Left renal pelvis (tissue), 4 donors: ENCODE measurements at places on chromosomes 12 and 14.

GRCh38 chr14:99408286-99408970 is 72.2 kb downstream of the SETD3 start:
- no peak for DNase-seq

DNA sequence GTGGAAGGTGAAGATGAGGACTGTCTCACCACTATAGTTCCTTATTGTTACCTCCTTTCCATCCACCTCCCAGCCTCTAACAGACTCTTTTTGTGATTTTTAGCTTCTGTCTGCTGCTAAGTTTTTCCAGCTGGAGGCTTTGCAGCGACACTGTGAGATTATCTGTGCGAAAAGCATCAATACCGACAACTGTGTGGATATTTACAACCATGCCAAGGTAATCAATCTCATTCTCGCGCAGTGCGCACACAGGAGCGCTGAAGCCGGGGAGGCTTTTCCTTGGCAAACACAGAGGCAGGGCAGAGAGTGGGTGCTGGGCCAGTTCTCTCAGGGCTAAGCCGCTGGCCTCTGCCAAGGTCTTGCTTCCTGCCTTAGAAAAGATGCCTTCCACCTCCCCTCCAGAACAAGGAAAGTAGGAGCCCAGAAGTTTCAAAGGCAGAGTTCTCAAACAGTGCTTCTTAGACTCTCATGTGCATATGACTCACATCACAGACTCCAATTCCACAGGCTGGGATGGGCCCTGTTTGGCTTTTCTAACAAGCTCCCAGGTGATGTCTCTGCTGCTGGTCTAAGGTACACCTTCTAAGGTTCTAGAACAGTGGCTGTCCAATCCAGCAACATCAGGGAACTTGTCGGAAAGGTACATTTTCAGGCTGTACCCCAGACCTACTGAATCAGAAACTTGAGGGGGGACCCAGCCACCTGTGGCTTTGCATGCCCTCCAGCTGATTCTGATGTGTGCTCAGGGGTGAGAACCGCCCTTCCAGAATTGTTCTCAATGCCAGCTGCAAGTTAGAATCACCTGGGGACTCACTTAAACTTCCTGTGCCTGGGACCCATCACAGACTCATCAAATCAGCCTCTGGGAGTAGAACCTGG is 33.8 kb upstream of the PWP1 start:
- DNase-seq: no peak

GRCh38 chr14:102898298-102898697 is 24.2 kb upstream of the AMN start:
- DNase-seq: no peak

- DNase-seq: no peak
Measured at GRCh38 chr14:87059060-87059839, 933.7 kb downstream of the GALC start.

GRCh38 chr12:9273276-9273675 is 65.1 kb upstream of the PZP start:
- no peak for DNase-seq

DNA sequence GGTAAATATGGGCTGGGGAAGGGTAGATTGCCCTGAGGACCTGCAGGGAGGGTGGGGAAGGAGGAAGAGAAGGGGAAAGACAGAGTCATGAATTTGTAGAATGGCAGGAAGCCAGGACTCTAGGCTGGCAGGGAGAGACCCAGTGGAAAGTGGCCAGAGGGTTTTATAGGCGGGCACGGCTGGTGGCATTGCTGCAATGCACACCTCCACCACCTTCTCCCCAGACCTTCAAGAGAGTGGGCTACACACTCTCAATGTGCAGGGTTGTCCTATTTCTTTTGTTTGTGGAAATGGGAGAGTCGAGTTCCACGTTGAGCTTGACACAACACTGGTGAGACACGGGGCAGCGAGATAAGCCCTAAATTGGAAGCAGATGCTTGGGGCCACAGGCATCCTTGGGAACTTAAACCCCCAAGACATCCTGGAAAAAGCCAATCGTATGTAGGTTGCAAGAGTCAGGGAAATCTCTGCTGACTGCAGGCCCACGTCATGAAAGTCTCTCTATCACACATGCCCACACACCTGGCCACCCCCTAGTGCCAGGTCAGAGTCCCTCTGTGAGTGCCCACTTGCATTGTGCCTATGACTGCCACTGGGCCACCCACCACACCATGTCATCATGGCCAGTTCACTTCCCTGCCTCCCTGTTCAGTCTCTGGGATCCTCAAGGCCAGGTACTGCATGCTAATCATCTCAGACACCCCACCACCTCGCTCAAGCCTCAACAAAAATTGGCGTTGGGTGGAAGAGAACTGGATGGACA is 38.0 kb upstream of the BDKRB2 start:
- no peak for DNase-seq

DNA sequence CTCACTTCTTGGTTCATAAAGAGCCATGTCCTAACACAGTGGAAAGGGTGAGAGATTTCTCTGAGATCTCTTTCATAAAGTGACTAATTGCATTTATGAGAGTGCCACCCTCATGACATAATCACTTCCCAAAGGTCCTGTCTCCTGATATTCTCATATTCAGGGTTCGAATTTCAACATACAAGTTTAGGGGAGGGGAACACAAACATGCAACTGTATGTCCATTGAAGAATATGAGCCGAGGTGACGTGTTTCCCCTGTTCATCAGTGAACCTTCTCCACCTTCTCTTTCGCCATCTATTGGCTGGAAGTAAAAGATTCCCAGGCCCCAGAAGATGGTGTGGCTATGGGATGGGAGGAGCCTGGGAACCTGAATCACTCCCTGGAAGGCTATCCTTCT is 354.2 kb upstream of the ATP2B1 start:
- no peak for DNase-seq

DNA sequence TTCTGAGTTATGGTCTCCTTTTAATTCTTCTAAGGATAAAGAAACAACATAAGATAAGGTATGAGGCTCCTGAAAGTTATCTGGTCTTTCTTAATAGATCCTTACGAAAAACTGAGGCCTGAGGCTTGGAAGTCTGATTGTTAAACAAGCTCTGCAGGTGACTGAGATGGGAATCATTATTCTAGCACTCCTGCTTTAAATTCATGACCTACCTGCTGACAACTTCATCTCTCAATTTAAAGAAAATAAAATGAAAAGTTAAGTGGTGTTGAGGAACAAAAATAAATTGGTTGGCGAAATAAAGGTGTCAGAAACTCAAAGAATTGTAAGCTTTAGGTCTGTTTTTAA is 80.1 kb downstream of the FAR2 start:
- no peak for DNase-seq

DNA sequence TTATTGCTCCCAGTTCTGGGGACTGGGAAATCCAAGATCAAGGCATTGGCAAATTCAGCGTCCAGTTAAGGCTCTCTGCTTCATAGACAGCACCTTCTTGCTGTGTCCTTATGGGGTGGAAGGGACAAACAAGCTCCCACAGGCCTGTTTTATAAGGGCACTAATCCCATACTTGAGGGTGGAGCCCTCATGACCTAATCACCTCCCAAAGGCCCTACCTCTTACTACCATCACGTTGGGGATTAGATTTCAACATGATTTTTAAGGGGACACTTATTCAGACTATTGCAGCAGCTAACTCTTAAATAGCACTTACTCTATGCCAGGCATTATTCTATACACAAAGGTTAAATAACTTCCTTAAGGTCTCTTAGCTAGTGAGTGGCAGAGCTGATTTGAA is 17.3 kb downstream of the TOGARAM1 start:
- no peak for DNase-seq

DNA sequence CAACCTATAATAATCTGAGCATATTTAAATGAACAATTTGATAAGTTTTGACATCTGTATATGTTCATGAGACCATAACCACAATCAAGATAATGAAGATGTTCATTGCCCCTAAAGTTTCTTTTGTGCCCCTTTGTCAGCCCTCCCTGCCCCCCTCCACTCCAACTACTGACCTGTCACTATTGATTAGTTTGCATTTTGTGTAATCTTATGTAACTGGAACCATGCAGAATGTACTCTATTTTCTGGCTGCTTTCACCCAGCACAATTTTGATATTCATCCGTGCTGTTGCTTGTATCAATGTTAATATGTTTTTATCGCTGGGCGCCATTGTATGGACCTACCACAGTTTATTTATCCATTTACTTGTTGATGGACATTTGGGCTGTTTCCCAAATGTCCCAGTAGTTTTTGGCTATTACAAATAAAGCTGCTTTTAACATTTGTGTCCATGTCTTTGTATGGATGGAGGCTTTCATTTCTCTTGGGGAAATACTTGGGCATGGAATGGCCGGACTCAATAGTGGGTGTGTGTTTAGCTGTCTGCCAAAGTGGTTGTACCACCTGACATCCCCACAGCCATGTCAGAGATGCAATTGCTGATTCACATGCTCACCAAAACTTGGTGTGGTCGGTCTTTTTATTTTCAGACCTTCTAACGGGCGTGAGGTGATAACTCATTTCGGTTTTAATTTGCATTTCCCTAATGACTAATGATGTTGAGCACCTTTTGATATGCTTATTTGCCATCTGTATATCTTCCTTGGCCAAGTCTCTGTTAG is 38.9 kb downstream of the EML1 start:
- no peak for DNase-seq

DNA sequence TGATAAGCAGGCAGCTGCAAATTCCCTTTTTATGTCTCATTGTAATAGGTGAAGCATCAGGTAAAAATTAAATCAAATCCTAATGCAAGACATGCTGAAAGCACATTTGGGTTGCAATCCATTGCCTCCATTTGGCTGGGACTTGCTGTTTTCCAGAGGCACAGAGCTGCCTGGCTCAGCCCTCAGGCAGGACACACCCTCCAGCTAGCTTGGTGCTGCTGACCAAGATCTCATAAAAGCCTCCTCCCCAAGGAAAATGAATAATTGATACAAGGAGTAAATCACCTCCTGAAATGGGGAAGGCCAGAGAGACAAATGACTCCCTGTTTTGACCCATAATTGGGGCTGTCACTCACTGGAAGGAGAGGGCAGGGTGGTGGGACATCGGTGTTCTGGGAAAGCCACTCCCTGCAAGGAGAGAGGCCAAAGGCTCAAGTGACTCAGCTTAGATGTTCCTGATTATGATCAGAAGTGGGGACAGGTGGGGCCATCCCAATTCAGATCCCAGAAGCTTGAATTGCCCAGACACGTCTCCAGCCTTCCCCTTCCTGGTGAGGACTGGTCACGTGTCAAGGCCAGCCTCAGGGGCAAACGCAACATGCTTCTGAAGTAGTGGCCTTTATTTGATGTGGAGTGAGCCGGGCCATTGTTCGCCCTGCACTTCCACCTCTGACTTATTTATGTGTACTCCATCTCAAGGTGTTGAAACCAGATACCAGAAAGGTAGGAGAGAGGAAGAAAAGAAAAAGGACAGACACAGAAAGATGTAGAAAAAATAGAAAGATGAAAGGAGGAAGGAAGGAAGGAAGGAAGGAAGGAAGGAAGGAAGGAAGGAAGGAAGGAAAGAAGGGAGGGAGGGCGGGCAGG is 773.7 kb downstream of the BCL11B start:
- no peak for DNase-seq

- no peak for DNase-seq
Measured at GRCh38 chr12:26988703-26989102, 25.5 kb downstream of the TM7SF3 start.

DNA sequence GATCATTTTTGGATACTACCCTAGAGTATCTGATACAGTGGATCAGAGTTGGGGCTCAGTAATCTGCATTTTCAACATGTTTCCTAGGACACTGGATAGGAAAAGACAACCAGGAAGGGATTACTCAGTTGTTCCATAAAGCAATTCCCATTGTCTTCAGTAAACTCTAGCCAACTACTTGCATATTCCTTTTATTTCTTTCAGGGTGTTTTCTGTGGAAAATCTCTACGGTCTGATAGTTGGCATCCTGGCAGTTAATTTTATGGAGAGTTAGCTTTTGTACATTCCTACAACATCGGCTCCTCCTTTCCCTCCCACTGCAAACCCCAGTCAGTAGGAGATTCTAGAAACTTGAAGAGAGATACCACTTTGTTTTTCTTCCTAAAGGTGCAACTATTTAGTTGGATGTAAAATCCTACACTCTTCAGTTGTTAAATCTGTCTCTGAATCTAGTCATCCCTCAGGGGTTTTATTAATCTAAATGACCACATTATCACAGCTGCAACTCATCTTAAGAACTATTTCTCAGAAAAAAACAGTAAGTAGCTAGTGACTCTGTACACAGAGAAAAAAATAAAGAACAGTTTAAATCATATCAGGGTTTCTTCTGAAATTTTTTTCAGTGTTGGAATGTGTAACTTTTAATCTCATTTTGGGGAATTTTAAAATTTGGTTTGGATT is 103.9 kb downstream of the PDE3A start:
- DNase-seq: peak; percentile 15

DNA sequence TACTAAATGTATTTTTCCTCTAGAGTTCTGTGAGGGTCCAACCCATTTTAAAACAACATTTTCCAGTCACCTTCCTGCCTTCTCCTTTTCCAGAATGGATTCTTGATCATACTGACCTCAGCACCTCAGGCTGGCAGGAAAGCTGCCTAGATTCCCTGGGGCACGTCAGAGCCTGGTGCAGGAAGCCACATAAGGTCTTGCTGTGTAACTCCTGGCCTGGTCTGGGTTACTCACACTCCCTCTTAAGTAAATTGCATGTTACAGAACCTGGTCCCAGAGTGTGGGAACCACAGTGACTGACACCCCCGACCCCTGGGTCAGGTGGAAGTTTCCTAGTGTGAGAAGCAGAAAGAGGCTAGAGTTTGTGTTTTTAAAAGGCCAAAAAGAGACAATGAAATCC is 209.8 kb downstream of the SPTSSA start:
- DNase-seq: no peak

DNA sequence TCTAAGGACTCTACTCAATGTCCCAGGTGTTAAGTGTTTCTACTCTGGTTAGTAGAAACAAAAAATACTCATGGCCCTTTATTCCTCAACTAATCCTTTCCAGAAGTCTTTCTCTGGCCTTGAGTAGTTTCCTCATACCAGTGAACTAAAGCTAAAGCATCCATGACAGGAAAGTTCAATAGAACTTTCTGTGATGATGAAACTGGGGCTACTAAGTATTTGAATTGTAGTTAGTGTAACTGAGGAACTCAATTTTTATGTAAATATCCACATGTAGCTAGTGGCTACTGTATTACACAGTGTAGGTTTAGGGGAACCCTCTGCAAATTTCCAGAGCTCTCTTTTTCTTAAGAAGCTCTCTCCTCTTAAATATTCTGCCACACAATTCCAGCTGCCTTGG is 63.7 kb downstream of the R3HDM2 start:
- no peak for DNase-seq

DNA sequence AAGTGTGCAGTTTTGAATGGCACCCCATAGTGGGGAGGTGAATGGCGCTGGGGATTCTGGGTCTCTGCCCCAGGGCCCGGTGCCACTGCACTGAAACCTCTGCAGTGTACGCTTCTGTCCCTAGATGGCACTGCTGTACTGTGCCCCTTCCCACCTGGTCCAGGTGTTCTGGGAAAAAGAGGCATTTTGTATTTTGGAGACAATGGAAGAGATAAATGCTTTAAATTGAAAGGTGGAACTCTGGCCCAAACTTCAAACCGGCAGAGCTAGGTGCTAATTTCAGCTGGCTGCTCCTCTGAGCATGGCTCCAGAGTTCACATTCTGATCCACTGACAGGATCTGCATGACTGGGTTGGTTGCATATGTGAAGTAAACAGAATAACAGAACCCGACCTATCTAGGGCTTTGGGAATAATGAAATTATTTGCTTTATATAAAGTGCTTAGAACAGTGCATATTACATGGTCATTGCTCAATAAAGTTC is 52.2 kb downstream of the KRT80 start:
- no peak for DNase-seq
